ENCODE measurements at places on chromosomes 6 and 20.
A peak's percentile ranks its signal among the peaks of the same experiment; 100 is the strongest.

- no peak for DNase-seq
Measured at GRCh38 chr6:136763716-136764516, 28.4 kb downstream of the MAP3K5 start.

- no peak for DNase-seq
Measured at GRCh38 chr6:64376394-64376793, 740.8 kb downstream of the PHF3 start.

- no peak for DNase-seq
Measured at GRCh38 chr20:23655491-23656211, 17.9 kb upstream of the CST3 start.

DNA sequence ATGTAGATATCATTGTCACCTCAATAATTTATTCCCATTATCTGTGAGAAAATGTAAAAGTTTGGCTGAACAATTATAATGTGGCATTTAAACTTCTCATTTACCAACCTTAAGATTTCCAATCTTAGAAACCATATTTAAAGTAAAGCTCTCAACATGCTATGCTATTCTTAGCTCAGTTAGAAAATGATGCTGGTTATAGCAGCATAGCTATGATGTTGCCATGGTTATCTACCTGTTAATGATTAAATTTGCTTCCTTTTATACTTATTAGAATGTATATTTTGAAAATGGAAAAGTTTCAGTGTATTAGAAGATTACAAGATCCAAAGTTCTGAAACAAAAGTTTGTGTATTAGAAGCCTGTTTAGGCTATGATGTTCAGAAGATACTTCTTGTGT, 110.1 kb downstream of the GPR63 start:
- no peak for DNase-seq

DNA sequence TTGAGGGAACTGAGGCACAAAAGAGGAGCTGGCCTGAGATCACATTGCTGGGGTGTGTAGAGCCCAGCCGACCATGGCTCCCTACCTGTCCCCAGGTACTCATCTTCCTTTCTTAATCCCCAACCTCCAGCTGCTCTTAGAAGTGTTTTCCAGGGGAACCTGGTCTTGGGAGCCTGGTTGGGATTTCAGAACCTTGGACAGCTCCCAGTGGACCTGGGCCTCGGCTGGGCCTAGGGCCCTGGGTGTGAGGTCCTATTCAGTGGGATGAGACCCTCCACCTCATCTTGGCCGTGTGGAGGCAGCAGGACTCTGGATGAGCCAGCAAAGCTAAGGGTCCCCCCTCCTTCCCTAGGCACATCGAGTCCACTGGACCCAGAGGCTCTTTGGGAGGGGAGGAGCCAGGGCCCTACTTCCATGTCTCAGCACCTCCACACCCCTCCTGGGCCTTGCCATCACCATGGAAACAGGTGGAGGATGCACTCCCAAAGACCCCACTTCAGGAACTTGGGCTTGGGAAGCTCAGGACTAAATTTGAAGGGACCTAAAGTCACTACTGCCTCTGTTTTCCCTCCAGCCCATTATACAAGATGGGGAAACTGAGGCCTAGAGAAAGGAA, 38.5 kb downstream of the DLGAP4 start:
- DNase-seq, result no peak

GRCh38 chr6:149356081-149356750, 38.7 kb downstream of the TAB2 start:
- DNase-seq, result no peak

GRCh38 chr20:45044084-45044573, 56.8 kb downstream of the KCNS1 start:
- peak; percentile 25 for DNase-seq

- peak; percentile 25 for DNase-seq
Measured at GRCh38 chr6:116530436-116530835, 15.0 kb downstream of the TRAPPC3L start.

DNA sequence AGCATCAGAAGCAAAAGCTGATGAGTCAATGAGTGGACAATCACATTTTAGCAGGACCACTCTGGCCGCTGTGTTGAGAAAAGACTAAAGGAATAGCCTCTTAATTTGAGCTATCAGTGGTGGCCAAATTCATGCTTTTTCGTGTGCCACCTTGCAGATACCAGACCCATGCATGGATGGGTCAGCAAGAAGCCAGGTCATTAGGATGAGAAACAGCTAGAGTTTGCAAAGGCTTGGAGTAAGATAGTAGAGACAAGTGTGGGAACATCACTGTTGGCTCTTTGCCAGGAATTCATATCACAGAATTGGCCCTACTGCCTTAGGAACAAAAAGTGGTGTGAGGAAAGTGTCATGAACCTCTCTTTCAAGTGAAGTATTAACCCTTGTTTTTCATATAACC, 25.5 kb downstream of the MRAP2 start:
- no peak for DNase-seq

GRCh38 chr20:1827974-1828785, 67.0 kb upstream of the SIRPA start:
- no peak for DNase-seq

DNA sequence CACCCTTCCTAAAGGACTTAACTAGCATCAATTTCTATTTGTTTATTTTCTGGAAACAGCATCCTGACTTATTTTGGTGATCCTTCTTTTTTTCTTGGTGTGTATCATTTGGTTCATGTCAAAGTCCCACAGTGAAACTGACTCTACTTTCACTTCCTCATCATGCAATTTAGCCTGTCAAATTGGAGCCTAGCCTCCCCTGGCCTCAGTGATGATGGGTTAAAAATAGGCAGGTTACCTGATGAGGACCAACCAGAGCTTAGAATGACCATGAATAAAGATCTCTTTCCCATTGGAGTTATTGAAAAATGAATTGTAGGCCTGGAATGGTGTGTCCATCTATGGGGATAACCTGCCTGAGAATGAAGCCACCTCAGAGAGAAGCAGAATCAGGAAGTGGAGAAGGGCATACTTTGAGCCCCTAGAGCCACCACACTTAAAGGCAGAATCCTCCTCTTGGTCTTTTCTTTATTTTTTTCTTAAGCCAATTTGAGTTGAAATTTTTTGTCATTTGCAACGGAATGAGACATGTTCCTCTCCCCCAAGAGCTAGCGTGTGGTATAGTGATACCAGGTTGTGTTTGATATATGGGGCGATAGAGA, 105.6 kb downstream of the BTBD3 start:
- DNase-seq, result no peak

GRCh38 chr6:25027221-25027916, 91.6 kb upstream of the RIPOR2 start:
- no peak for DNase-seq

- no peak for DNase-seq
Measured at GRCh38 chr6:104170401-104170800, 689.3 kb downstream of the HACE1 start.

GRCh38 chr6:128150376-128150775, 249.5 kb upstream of the THEMIS start:
- no peak for DNase-seq

DNA sequence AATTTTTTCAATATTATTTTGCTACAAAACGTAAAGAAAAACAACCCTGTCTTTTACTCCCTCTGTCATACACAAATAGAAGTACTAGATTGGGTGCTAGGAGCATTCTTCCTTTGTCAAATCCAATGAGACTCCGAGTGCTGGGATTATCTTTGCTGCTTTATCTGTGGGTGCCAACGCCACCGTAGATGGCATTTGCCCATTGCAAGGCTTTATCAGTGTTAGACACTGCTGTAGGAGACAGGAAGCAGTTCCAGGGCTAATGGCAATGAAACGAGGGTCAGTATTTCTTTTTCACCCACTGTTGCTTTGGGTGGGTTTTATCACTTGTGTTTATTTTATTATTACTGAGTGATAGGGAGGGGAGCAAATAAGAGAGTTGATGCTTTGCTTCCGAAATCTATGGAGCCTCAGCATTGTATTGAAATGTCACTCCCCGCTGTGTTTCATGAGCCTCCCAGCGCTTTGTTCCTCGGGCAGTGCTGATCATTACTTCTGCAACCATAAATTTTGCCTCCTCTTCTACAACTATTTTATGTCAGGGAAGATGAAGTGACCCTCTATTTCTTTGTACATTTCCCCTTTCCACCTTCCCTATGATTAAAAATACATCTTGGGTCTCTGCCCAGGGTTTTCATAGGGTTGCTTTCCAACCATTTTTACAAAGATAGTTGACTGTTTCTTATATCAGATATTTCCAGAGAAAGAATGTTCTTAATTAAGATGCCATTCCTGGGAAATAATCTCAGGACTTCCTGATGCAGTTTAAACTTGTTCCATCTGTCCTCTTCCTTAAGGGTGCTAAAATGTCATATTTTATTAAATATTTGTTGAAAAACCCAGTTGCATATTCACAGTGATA, 86.7 kb upstream of the LAMP5 start:
- DNase-seq, result no peak

DNA sequence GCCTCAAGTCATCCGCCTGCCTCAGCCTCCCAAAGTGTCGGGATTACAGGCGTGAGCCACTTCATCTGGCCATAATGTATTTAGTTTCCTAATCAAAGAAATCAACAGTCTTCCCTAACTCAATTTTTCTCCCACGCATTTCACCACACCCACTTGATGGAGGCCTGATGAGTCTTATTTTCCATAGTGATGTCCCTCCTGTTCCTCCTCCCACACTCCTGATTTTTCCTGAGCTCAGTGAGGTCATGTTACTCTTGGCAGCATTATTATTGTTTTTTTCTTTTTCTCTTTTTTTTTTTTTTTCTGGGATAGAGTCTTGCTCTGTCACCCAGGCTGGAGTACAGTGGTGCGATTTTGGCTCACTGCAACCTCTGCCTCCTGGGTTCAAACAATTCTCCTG, 8.9 kb downstream of the ABRACL start:
- DNase-seq, result no peak

GRCh38 chr6:158077676-158078075, 90.4 kb downstream of the SERAC1 start:
- DNase-seq, result no peak

DNA sequence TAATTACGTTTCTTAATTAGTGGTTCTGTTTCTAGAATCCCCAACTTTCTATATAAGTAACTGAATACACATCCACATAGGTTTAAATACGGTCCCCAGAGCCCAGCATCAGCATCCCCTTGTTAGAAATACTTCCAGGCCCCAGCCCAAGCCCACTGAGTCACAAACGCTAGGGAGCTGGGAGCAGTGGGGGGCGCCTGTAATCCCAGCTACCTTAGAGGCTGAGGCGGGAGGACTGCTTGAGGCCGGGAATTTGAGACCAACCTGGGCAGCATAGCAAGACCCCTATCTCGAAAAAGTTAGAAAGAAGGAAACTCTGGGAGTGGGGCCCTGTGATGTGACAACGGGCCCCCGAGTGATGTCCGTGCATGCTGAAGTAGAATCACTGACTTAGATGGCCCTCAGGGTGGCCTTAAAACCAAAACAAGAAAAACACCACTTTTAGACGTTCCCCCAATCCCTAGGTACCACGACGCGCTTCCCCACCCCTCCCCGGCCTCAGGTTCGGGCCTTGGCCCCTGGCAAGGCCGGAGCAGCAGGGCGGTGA, 1.3 kb upstream of the PPP1R3G start:
- no peak for DNase-seq

- no peak for DNase-seq
Measured at GRCh38 chr6:87391334-87391733, 16.4 kb upstream of the CFAP206 start.

DNA sequence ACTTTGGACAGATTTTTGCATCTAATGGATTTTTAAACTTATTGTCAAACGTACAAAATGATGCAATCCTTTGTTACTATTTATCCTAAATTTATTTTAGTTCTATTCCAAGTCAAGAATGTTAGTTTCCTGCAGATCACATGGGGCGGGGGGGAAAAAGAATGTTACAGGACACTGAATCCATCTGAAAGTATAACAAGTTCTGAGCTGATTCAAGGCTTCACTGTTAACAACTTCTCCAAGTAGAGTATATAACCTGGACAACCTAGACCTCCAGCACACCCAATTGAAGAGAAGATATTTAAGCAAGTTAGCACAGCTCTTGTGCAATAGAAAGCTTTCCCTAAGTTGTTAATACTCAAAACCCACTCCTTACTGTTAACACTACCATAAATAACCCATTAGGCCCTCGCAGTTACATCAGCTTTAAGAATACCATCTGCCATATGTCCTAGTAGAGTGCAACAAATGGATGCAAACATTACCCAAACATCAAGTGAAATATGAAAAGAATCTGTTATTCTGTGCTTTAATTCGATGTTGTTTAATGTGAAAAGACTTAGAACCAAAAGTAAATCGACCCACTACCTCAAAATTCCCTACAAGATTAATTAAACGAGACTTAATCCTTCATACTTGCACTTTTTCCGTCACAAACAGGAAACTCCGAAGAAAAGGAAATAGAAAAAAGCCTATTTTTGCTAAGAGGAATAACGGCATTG, 1.3 kb downstream of the SEC63 start:
- no peak for DNase-seq

- no peak for DNase-seq
Measured at GRCh38 chr6:157615420-157615769, 207.7 kb upstream of the SNX9 start.

DNA sequence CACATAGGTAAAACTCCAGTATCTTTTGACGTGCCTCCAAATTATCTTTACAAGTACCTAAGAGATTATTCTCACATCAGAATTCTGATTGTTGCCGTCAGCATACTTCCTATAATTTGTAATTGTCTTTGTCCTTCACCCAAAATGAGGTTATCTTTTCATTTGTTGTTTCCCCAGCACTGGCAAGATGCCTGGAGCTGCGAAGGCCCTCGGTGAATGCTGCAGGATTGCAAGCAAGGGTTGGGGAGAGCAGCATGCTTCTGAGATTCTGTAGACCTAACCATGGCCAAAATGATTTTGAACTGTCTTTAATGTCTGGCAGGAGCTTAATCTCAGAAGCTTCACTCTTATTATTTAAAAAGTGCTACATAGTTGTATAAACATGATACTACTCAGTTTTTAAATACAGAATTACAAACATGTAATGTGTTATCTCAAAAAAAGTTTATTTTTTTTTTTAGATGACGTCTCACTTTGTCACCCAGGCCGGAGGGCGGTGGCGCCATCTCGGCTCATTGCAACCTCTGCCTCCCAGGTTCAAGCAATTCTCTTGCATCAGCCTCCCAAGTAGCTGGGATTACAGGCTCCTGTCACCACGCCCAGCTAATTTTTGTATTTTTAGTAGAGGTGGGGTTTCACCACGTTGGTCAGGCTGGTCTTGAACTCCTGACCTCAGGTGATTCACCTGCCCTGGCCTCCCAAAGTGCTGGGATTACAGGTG, 88.7 kb downstream of the ELOVL5 start:
- no peak for DNase-seq

DNA sequence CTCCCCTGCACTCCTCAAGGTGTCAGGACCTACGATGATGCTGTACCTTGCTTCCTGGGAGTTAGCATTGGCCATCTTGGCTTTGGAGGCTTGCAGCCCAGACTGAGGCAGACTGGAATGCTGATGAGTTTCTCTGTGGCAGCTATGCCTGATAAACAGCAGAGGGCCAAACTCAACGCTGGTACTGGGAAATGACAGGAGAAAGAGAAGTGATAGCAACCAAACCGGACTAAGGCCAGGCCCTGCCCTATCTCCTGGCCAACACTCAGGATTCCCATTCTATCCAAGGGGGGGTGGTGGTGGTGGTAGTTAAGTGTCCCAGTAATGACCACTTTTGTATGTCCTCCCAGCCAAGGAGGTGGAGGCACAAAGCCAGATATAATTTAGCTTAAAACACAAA, 90.0 kb upstream of the DTNBP1 start:
- no peak for DNase-seq

GRCh38 chr20:2946988-2947961, 74.0 kb downstream of the PTPRA start:
- DNase-seq, result no peak

GRCh38 chr20:63795178-63795830, 35.8 kb downstream of the ZBTB46 start:
- no peak for DNase-seq

- no peak for DNase-seq
Measured at GRCh38 chr6:39585641-39586040, 139.6 kb downstream of the KIF6 start.

- peak; percentile 6 for DNase-seq
Measured at GRCh38 chr6:32972353-32973143, 4.2 kb downstream of the BRD2 start.

Measured in NCI-H187 (cell line).